ENCODE measurements at places on chromosomes 3 and 15. TPM values are rescaled to one million over a fixed set of nuclear protein-coding genes. Genes with fewer than 3 reads are reported as not detected.

The C2CD4B gene
- 0.26 TPM for polyA plus RNA-seq

The MBD4 gene
- 40.0 TPM for polyA plus RNA-seq

The ARID3B gene
- 7.8 TPM for polyA plus RNA-seq

The HDC gene
- polyA plus RNA-seq: 0.22 TPM

The RNF13 gene
- 34.5 TPM for polyA plus RNA-seq

DNA sequence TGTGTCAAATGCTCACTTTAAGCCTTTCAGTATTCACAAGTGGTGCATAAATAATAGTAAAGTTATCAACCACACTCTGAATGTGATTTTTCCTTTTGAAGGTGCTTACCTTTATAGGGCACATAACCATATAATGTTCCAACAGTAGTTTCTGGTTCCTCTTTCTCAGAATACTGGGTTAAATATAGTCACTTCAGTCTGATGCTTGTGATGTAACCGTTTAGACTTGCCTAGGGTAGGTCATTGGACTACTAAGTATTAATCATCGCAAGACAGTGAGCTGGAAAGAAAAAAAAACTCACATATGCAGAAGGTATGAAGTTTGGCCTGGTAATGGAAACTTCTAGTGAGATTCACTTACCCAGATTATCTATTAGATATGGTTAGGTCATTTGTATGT lies 1.9 kb downstream of the KBTBD8 start:
- DNase-seq: no peak

- no peak for DNase-seq
Observed at GRCh38 chr3:59013611-59014010, 36.2 kb downstream of the CFAP20DC start.

DNA sequence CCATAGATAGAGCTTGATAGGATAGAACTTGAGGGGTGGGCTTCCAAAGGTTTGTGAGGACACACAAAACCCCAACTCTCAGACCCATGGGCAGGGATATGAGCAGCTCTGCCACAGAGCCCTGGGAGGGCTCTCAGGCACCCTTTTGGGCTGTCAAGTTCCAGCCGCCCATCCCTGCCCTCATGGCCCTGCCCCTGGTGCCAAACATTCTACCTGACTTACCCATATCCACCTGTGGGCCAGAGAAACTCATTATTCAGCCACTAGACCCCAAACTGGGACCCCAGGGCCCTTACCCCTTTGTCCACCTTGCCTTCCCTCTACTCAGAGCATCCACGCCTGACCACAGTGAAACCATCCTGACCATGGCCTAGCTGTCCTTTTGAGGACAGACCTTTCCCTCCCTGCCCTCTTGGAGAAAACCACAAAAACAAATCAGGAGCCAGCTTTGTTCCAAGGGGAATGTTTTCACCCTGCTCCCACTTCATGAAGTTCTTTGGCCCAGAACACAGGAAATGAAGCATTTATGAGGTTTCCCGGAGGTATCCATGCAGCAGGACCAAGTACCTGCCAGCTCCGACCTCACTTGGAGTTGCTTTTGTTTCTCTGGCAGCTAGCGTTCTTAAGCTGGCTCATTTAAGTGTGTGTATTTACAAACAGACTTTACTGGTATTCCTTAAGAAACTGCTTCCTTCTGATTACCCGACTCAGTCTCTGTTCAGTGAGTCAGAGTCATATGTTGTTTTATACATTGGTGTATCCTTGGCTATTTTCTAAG lies 34.2 kb upstream of the GALNT15 start:
- no peak for DNase-seq

- no peak for DNase-seq
Observed at GRCh38 chr3:177676947-177677587, 479.8 kb upstream of the TBL1XR1 start.

GRCh38 chr15:87047203-87047965 lies 967.7 kb downstream of the AGBL1 start:
- no peak for DNase-seq

- DNase-seq: no peak
Observed at GRCh38 chr15:82548700-82549099, 8.4 kb upstream of the RPS17 start.

DNA sequence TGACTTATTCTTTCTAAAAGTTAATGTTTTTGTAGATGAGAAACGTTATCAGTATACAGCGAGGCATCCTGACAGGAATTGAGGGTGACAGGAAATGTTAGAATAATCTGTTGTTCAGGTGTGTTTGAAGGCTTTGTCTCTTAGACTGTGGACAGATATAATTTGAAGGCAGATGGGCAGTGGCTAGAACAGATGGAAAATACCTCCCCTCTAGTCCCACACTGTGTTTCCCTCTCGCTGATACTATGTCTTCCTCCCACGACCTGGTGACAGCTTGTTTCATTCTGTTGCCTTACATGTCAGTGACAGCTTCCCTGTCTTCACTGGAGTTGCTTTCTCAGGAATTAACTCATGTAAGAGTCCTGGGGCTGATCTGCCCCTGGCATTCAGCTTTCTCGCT lies 125.3 kb downstream of the MYRIP start:
- DNase-seq: no peak

GRCh38 chr3:120561251-120562045 lies 34.7 kb upstream of the NDUFB4 start:
- peak; percentile 85 for DNase-seq

GRCh38 chr3:120382941-120383447 lies 33.8 kb upstream of the LRRC58 start:
- no peak for DNase-seq

DNA sequence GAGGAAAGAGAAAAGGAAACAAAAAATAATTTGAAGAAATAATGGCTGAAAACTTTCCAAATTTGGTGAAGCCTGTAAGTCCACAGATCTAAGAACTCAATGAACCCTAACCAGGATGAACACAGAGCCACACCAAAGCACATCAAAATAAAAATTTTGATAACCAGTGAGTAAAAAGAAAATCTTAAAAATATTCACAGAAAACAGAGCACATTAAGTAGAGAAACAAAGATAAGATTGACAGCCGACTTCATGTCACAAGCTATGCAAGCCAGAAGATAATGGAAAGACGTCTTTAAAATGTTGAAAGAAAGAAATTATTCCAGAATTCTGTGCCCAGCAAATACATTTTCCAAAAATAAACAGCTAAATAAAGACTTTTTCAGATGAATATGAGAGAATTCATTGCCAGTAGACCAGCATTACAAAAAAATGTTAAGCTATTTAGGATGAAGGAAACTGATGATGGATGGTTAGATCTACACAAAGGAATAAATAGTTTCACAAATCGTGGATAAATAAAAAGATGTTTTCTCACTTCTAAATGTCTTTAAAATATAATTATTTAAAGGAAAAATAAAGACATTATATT lies 140.2 kb upstream of the SKOR1 start:
- DNase-seq: no peak

DNA sequence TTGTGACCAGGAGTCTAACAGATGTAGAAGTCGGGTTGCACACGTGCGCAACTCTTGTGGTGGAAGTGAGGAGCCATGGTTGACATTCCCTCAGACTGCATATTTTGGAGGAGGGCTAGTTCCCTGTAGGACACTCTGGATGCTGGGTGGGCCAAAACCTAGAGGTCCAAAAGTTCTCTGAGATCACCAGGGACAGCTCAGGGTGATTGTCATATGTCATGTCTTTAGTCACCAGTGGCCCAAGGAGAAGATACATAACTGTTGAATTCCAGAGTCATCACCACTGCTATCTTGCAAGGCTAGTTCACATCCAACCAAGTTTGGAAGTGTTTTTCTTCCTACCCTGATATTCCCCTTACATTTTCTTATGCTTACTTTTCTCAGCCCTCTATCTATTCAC lies 95.2 kb upstream of the C3orf80 start:
- DNase-seq: no peak

DNA sequence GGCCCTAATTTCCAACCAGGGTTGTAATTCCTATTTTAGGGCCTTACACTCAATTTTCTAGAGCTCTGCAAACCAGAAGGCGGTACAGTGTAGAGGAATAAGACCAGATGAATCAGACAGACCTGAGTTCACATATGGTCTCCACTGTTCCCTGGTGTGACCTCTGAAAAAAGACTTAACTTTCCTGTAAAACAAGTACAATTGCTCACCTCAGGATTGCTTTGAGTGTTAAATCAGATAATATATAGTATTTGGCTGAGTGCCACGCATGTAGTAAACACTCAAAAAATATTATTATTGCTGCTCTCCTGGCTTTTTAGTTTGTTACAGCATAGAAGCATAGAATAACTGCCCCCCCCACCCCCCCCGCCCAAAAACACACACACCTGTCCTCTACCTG lies 51.0 kb upstream of the STT3B start:
- no peak for DNase-seq

DNA sequence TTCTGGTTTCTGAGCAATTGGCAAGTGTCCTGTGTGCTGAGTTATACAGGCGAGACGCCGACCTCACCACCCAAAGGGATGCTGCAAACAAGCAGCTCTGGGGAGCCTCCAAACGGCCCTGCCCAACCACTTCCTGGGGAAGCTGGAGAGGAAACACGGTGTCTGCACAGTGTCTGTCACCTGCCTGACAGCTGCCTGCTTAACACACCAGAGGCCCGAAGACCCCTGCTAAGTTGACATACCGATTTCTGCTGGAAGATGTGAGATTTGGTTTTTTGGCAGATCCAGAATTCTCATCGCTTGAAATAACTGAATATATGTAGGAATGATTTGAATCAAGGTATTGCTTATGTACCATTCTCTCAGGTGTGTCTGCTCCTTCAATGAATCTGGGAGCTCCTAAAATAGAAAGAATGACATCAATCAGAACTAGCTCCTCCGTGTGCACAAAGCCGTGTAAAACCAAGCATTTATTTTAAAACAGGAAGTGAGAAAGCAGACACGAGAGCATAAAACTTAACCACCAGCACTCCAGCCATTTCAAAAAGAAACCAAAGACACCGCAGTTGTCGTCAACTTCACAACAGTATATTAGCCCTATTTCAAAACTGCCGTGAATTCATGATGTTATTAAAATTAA lies 27.2 kb downstream of the LRRC2 start:
- DNase-seq: peak; percentile 96

DNA sequence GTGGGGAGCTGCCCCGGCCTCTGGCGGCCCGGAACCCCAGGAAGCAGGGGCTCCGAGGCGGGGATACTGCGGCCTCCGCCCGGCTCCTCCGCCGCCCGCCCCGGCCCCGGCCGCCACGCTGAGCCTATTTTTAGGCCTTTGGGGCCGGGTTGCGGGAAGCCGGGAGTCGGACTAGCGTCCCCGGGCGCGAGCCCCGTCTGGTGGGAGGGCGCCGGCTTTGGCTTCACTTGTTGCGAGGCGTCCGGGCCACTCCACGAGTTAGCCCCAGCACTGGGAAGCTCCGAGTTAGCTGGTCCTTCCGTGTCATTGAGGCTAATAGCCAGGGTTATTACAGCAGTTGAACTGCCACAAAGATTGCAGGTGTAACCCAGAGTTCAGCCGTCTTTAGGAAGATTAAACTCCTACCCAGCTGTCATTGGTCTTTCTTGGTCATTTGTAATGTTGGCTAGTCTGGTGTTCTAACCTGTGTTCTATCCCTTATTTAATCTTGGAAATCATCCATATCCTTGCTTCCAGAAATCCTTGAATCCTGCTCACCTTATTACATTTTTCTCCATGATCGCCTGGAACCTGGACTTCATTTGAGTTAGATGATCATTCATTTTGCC lies 791 bp downstream of the GYG1 start:
- DNase-seq: peak; percentile 92

DNA sequence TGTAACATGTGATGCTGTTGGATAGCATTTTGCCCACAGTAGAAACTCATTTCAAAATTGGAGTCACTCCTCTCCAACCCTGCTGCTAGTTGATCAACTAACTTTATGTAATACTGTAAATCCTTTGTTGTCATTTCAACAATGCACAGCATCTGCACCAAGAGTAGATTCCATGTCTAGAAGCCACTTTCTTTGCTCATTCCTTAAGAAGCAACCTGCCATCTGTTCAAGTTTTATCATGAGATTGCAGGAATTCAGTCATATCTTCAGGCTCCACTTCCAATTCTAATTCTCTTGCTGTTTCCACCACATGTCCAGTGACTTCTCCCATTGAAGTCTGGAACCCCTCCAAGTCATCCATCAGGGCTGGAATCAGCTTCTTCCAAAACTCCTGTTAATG lies 42.9 kb downstream of the AKAP13 start:
- DNase-seq: no peak

GRCh38 chr15:42144841-42145375 lies 11.5 kb downstream of the PLA2G4F start:
- DNase-seq: peak; percentile 16

Data from spleen (tissue), 13 donors.